Activated T-cell treated with anti-CD3 and anti-CD28 coated beads, Interleukin-2, amount 50 U/mL, for 1 hour (primary cell): ENCODE measurements at places on chromosomes 3 and 15.

DNA sequence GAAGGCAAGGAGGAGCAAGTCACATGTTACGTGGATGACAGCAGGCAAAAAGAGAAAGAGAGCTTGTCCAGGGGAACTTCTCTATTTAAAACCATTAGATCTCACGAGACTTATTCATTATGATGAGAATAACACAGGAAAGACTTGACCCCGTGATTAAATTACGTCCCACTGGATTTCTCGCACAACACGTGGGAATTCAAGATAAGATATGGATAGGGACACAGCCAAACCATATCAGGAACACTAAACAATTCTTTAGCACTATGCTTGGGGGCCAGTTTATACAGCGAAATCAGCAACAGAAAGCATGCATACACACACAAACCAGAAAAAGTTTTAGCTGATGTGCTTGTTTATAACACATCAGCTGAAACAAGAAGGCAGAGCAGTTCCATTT lies 704.2 kb downstream of the OTOL1 start:
- DNase-seq, result no peak

GRCh38 chr3:115469649-115470048 lies 153.7 kb upstream of the GAP43 start:
- no peak for DNase-seq

GRCh38 chr3:123314359-123315270 lies 112.9 kb downstream of the SEC22A start:
- no peak for DNase-seq

DNA sequence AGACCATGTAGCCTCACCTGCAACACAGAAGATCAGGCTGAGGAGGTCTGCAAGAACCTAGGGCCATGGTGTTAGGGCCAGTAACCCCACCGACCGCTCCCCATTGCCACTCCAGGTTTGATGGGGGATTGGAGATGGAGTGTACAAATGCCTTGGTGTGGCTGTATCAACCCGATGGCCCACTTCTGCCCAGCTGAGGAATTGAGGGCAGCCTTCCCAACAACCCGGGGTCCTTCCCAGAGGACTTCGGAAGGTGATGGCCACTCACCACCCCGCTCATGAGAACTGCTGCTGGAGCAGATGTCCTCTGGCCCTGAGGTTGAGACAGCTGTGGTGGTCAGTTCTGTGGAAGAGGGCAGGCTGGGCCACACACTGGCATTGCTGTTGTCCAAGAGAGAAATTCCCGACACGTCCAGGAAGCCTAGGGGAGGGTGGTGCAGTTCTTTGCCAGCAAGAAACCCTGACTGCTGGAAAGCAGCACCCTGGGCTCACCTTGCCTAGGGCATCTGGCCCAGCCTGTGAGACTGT lies 8.9 kb downstream of the GORASP1 start:
- no peak for DNase-seq

DNA sequence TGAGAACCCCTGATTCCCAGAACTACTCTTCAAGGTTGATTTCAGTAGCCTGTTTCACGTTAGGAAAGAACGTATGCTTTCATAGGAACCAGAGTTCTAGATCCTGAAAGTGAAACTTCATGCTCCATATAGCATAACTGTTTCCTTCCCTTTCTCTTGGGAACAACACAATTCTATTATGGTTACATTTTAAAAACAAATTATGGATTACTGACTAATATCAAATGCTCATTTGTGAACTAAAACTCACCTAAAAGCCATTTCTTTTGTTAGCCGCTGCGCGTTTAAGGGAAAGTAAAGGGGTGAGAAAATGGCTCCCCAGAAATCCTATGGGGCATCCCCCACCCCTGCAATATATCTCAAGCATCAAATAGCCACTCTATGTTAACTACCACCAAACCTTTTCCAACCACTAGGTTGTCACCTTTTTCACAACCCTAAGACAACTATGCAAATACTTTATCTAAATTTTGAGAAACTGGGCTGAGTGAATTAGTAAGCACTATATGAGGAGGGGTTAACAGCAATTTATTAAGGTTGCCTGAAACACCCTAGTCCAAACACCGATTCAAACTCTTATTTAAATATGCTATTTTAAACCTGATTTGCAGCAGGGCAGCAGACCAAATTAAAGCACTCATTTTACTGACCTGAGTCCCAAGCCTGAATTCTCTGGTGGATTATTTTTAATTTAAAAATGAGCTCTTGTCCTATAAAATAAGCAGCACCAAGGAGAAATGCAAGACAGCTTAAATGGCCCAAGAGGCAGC lies 2.4 kb downstream of the SIAH2 start:
- no peak for DNase-seq

- DNase-seq, result no peak
Measured at GRCh38 chr3:195064300-195064931, 206.5 kb downstream of the XXYLT1 start.

DNA sequence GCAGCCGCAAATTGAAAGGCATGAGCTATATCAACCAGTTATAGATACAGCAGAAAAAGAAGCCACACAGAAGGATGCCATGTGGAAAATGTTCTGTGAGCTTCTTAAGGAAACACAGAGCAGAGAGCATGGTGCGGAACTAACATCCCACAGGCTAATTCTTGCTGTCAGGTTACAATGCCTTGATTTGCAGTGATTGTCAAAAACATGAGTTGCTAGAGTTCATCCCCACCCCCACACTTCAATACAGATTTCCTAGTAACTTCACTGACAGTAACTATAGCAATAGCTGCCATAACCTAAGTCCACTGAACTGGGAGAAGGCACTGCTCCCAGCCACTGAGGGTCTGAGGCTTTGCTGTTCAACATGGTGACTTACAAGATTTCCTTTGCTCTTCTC lies 821.6 kb downstream of the SQOR start:
- DNase-seq, result no peak

- DNase-seq, result no peak
Measured at GRCh38 chr15:55916666-55917409, 76.6 kb downstream of the NEDD4 start.

GRCh38 chr3:193569119-193569518 lies 14.4 kb upstream of the ATP13A4 start:
- DNase-seq, result no peak

- DNase-seq, result no peak
Measured at GRCh38 chr15:36691579-36692357, 112.3 kb downstream of the CDIN1 start.

- DNase-seq, result no peak
Measured at GRCh38 chr15:73575636-73576247, 57.4 kb downstream of the NPTN start.

DNA sequence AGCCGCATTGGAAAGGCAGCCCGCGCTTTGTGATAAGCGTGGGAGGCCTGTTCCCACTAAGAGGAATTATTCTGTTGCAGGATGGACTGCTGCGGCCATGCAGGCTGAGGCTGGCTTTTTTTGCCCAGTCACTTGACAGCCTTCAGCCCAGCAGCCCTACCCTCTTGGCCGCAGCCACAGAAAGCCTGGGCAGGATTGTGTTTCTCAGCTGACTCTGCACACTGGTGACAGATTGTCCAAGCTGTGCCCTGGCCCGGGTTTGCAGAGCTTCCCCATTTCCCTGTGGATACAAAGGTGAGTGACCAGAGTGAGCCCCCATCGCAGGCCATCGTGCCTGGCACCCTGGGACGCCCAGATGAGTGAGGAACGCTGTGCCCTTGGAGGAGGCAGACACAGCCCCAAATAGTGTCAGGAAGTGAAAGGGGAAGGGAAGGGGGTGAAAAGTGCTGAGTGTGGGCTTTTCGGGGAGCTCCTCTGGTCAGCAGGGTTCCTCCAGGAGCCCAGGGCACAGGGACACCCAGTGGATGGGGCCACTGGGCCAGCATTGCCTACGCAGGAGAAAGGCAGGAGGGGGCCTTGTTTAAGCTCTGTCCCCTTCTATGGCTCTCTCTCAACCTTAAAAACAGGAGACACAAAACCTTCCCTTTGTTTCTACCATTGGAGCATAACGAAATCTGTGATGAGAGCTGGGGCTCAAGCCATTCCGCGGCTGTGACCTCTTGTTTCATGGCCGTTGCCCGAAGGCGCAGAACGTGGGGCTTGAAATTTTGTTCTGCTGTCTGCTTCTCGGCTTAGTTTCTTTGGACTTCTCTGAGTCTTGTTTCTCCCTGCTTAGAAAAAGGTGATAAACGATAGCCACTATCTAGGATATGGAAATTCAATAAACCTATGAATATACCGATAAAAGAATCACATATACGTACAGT lies 91.5 kb upstream of the MEF2A start:
- no peak for DNase-seq

GRCh38 chr3:137988152-137988551 lies 21.8 kb upstream of the CLDN18 start:
- no peak for DNase-seq

- no peak for DNase-seq
Measured at GRCh38 chr3:130627143-130627855, 110.3 kb downstream of the COL6A6 start.

DNA sequence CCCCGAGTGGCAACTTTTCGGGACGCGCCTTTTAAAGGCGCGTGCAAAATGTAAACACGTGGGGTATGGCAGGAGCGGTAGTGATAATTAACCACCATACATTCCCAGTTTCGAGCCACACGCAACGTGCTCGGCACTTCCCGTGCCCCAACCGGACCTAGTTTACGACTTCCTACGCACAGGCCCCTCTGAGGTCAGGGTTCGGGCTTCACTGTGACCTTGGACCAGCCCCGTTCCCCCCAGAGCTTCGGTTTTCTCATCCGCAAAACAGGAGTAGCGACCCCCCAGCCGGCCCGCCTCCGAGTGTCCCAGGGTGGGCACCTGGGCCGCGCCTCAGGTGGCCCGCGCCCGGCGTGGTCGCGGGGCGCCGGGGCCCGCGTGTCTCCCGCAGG lies 451 bp downstream of the CHCHD4 start:
- no peak for DNase-seq

GRCh38 chr3:23508464-23508863 lies 297.3 kb upstream of the UBE2E1 start:
- DNase-seq, result no peak
